DMS153 (cell line): ENCODE measurements at places on chromosomes 16 and 17.

- no peak for DNase-seq
Measured at GRCh38 chr16:75621170-75621477, 2.0 kb downstream of the ADAT1 start.

- DNase-seq = peak; percentile 10
Measured at GRCh38 chr17:48261297-48261880, 153.8 kb downstream of the SNX11 start.

DNA sequence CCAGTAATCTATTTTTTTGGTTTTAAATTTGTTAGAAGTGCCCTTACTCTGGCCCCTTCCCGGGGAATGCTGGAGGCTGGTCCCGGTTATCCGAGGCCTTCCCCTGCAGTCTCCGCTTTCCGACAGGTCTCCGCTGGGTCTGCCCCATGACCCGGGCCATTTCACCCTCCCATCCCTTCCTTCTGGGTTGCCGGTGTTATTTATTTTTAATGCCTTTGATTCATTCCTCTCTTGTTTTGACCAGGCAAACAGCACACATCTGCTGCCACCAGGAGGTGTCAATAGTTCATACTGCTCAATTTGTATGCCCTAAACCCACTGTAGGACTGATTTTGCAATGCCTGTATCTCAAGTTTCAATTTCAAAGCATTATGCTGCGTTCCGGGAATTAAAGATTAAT, 113.2 kb upstream of the IRX5 start:
- DNase-seq = peak; percentile 16

GRCh38 chr17:630801-631200, 83.8 kb downstream of the VPS53 start:
- no peak for DNase-seq

DNA sequence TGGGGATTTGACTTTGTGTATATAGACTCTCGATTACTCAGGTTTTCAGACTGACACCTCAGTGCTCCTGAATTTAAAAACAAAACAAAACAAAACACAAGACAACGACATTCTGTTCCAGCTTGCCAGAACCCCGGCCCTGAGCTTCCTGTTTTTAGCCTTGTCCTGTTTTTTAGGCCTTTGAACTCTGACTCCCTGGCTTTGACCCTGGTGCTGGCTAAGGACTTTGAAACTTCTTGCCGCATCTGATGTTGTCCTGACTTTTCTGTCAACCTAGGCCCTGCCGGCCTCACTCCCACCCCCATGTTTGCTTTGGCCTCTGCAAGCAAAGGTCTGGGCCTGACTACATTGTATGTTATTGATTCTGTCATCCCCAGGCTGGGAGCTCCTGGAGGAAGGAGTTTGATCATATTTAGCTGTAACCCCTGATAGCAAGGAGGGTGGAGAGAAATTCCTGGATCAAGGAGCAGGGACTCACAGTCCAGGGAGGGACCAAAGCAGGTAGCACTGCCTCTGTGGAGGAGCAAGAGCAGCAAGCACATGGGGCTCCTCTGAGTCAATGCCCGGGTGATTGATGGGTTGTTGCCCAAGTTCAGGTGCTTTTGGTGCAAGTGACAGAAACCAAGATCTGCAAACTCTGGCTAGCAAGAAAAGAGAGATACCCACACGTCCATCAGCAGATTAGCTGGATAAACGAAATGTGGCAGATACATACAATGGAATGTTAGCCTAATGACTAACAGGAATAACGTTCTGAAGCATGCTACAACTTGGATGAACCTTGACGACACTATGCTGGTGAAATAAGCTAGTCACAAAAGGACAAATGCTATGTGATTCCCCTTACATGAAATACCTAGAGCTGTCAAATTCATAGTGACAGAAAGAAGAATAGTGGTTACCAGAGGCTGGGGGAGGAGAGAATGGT, 7.7 kb downstream of the CCL16 start:
- no peak for DNase-seq

- no peak for DNase-seq
Measured at GRCh38 chr16:88407807-88408206, 25.0 kb downstream of the ZNF469 start.

DNA sequence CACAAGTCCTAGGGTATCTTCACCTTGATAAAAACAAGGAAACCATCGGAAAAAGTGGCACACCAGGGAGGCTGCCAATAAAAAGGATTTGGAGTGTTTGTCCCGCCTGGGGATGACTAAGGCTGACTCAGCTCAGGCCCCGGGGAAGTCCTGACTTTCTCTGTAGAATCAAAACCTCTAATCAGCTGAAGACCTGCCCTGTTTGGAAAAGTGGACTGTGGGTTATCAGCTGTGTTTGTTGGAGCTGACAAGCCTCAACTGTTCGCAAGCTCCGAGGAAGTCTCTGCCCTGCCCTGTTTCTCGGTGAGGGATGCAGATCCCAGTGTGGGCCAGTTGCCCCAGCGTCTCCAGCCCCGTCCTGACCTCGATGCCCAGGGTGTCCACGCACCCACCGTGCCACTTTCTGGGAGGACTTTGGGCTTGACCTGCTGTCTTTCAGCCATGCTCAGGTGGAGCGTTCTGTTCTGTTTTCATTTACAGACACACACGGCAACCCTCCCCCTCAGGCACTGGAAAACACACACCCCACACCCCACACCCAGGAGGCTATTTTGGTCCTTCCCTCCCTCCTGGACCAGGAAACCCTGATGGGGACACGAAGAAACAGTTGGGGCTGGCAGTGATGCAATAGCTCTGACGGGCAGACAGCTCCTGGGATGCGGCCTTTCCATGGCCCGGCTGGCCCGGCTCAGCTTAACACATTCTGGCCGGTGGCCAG, 27.6 kb upstream of the PITPNA start:
- DNase-seq = no peak

DNA sequence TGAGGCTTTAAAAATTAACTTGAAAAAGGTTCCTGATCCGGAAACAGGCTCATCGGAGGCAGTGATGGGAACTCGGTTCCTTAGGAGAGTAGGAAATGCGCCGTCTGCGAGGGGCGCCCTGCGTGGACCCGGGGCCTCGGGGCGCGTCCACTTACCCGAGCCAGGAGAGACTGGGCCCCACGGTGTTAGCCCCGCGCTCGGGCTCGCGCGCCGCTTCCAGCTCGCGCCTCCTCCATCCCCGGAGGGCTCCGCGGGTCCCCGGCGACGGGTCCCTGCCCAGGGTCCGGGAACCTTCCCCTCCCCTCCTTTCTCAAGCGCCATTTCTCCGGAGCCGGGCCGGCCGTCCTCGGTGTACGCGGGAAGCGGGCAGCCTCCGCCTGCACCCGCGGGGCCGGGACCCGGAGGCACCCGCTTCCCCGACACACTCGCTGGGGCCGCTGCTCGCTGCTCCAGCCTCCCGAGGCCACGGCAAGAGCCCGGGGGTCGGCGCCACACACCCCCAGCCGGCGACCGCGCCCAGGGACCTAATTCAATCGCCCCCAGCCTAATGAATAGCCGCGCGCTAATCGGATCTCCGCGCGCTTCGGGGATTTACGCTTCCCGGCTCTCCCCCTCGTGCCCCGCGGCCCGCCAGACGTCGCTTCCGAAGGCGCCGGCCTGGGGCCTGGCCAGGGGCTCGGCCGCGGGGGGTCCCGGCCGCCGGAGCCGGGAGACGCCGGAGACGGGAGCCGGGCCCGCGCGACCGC, 2.2 kb upstream of the BAHCC1 start:
- no peak for DNase-seq

DNA sequence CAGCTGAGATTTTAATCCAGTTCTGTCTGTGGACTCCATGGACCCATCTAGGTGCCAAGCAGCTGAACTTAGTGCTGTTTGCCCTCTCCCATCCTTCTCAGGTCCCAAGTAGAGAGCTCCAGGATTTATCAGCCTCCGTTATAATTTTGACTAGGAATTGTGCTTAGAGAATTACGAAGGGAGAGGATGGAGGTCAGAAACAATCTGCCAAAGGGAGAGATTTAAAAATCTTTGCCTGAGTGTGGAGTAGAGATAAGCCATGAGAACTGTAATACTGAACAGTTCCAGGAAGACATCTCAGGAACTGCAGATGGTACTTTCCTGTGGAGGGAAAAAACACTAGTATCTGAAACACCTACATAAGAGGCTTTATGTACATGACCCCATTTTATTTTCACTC, 27.0 kb downstream of the CEP95 start:
- DNase-seq = no peak

DNA sequence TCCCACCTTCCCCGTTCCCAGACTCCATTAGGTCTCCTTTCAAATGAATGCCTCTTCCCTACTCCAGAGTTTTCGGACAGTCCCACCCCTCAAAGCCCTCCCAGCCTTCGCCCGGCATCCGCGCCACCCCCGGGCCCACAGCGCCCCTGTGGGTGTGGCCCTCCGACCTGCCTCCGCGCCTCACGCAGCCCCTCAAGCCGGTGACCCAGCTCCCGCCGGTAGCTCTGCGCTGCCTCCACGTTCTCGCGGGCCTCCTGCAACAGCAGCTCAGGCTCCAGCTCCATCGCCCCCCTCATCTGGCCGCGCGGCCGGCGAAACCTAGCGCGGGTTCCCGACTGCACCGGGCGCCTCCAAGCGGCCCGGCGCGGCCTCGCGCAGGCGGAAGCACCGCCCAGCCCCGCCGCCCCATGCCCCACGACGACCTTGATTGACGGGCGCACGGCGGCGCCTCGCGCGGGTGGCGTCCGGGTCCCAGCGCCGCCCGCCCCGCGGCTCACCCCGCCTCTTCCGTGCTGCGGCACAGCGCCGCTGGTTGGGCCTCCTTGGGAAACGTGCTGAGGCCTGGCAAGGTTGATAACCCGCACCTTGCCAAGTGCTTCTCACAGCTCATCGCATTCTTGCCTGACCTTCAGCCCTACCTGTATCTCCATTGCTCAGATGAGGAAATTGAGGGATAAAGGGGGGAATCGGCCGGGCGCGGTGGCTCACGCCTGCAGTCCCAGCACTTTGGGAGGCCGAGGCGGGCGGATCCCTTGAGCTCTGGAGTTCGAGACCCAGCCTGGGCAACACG, at the start of gene CRLF3:
CRLF3 (minus strand) TSS at position 337 of the 790 bp plus-strand sequence; CDS start at position 296, 41 bp downstream.
- peak; percentile 89 for DNase-seq

GRCh38 chr16:68659412-68660358, 14.6 kb downstream of the CDH3 start:
- DNase-seq = no peak

DNA sequence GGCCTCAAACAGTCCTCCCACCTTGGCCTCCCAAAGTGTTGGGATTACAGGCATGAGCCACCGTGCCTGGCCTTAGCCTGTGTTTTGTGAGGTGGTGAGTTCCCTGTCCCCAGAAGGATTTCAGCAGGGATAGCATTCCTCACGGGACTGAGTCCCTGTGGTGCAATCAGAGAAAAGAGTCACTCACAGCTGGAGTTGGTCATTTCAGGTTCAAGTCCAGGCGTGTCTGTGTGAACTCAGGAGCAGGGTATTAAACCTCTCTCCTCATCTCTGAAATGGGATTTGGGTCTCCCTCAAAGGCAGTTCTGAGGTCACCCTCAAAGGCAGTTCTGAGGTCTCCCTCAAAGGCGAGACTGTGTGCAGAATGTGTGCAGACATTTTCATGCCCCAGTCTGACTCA, 28.6 kb downstream of the NPTX1 start:
- no peak for DNase-seq

- DNase-seq = no peak
Measured at GRCh38 chr17:72193391-72194106, 72.7 kb downstream of the SOX9 start.

- DNase-seq = no peak
Measured at GRCh38 chr17:8110907-8111306, 7.4 kb downstream of the ALOXE3 start.
